Stimulated activated CD4-positive, alpha-beta T cell treated with anti-CD3 and anti-CD28 coated beads, Interleukin-12 subunit alpha, Interleukin-12 subunit beta, amount 100 ng/mL, for 48 hours (primary cell): ENCODE measurements at places on chromosomes 7 and 10.

- DNase-seq = no peak
Measured at GRCh38 chr10:63155388-63156020, 22.4 kb downstream of the NRBF2 start.

GRCh38 chr7:37336259-37336658 lies 112.4 kb downstream of the ELMO1 start:
- peak; percentile 44 for DNase-seq

- DNase-seq = no peak
Measured at GRCh38 chr10:86709396-86710185, 41.3 kb downstream of the LDB3 start.

DNA sequence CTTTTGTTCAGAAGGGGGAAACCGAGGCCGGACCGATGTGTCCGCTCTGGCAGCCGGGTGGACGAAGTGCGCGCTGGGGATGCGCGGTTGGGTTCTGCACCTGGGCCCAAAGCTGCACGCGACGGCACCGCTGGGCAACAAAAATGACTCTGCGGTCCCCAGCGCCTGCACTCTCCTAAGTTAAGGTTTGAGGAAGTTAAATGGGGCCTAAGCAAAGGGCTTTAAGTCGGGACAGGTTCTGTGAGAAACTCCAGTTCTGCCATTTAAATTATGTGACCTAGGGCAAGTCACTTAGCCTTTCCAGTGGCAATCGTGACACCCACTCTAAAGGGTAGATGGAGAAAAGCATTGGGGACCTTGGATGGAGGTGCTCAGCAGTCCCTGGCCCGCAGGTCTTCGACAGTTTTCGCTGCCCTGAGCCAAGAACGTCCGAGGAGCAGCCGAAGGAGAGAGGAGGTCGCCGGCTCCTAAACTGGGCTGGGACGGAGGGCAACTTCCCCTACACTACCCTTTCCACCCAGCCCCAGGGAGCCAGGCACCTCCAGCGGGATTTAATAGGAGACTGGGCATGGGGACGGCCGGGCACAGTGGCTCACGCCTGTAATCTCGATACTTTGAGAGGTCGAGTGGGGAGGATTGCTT lies 534 bp upstream of the ACBD5 start:
- no peak for DNase-seq

GRCh38 chr7:97307521-97308108 lies 190.1 kb downstream of the SDHAF3 start:
- no peak for DNase-seq

DNA sequence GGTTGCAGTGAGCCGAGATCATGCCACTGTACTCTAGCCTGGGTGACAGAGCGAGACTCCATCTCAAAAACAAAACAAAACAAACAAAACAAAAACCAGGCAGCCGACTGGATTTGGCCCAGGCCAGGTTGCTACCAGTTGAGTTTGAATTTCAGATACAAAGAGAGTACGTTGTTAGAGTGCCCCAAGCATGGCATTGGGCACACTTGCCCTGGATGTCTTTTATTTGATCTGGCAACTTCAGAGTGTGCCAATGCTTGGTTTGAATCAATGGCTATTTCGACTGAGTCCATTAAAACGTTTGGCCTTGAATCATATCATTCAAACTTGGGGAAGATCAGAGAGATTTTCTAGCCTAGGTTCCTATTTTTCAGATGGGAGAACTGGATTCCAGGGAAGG lies 213.4 kb upstream of the SHH start:
- DNase-seq = no peak

DNA sequence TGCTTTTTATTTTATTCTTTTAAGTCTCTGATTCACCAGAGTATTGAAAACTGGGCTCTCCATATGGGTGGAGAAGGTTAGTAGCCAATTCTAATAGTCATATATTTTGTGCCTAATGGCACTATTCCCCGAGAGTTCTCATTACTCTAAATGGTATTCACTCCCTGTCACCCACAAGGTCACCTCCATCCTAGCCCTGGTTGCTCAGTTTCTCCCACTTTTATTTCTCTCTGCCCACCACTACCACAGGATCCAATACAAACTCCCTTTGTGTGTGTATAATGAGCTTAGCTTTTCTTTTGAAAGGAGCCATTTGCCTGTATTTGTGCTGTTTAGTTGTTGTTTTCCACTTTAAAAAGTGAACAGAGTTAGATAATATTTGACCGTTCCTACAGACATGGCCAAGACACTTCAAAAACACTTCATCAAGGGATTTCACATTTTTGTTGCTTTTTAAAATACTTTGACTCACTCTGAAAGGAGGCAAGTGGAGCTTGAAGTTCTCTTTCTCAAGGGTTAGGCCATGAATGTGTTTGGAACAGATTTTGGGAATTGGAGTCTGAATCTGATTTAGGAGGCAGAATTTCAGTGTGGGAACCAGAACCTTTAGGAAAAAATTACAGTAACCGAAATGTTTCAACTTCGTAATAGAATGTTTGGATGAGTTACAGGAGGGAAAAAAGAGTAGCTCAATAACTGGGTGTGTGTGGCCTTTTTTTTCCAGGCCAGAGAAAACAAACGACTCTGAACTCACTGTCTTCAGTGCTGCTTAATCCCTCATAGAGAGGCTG lies 321.3 kb downstream of the BICC1 start:
- no peak for DNase-seq

- DNase-seq = no peak
Measured at GRCh38 chr10:20481054-20481453, 416.1 kb downstream of the NEBL start.

- no peak for DNase-seq
Measured at GRCh38 chr10:120181154-120181553, 275.9 kb upstream of the PLPP4 start.

GRCh38 chr10:978826-979421 lies 9.3 kb upstream of the GTPBP4 start:
- no peak for DNase-seq

DNA sequence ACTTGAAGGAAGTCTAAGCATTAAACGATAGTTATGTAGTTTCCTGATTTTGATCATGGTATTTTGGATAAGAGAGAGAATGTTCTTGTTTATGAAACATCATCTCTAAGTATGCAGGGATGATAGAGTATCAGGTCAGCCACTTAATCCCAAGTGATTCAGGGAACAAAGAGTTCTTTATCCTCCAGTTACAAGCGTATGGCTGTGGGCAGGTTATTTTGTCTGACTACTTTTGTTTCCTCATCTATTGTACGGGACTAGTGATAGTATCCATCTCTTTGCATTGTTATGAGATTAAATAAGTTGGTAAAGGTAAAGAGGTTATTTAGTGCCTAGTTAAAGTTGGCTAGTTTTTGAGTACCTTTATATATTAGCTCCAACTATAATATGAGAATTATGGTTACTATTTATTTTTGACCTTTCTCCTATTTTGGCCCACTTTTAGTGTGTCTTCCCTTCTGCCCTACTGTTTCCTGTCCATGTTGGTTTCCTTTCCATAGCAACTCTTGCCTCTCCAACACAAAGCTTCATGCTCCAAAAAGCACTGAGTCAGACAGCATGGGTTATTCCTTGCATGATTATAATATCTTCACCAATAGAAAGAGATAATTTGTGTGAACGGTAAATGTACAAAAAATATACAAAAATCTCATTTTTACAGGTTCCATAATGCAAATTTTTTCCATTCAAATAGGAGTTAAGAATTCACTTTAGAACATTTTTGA lies 65.4 kb downstream of the SP8 start:
- no peak for DNase-seq

DNA sequence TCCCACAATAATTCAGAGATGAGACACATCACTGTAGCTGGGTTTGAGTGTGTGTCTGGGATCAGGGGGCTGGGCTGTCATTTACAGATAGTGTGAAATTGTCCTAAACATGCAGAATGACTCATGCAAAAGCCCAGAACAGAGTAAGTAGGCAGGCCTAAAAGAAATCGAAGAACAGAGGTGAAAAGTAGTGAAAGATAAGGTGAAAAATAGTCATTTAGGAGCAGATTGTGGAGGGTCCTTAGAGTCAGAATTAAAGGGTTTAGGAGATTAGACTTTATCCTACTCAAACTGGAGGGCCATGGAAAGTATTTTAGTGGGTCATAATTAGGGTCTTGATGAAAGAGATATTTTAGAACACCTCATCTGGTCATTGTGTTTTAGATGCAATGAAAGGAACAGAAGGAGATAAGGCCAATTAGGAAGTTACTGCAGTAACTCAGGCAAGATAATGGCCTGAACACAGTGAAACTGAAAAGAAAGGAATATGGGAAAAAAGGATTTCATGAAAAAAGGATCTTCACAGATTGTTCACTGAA lies 58.3 kb upstream of the NEBL start:
- no peak for DNase-seq

GRCh38 chr7:3260401-3260715 lies 40.7 kb upstream of the SDK1 start:
- DNase-seq = no peak

- DNase-seq = no peak
Measured at GRCh38 chr10:120600871-120601649, 144.0 kb downstream of the PLPP4 start.

GRCh38 chr7:5172196-5172775 lies 17.7 kb upstream of the WIPI2 start:
- no peak for DNase-seq

DNA sequence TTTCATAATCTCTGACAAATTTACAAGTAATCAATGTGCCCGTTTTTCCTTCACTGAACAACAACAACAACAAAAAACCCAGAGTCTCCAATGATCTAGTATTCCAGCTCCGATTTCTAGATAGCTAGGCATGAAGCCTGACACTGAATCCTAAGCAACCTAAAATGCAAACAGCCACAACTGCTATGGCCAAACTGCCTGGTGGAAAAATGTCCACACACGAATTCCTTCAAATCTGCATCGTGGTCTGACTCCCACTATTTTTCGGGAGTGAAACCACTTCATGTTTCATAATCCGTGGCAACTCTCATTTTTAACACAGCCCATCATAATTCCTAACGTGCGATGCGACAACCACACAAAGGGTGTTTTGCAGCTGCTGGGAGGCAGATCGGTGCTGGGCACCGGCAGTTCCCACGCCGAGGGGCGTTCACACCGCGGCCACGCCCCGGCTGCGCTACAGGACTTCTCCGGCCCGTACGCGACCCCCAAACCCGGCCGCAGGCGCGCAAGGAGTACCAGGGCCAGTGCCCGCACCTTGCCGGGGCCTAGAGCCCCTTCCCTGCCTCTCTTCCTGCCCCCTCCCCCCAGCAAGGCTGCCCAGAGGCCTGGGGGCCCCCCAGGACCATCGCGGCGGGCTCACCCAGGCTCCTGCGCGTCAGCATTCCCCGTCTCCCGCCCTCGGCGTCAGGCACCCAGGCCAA lies 814 bp downstream of the RUFY2 start:
- DNase-seq = no peak

DNA sequence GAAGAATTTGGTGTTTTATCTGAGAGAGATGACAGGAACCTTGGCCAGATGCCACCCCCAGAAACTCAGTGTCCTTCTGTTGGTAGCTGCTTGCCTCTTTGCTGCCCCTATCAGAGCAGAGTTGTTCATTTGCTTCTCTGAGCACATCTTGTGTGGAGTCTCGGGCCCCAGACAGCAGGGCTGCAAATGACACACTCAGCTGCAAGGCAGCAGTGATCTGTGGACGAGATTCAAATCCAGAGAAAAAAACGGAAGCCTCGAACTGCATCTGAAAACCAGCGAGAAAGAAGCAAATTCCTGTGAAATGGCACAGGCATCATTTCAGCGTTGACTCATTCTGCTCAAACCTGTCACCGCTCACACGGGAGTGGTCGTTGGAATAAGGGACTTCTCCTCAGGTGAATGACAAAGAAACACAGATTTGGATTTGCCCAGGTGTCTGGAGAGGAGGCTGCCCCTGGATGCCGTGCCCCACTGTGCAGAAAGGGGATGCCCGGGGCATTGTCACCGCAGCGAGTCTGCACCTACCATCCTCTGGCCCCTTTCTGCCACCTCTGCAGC lies 144.7 kb downstream of the PFKFB3 start:
- peak; percentile 42 for DNase-seq

DNA sequence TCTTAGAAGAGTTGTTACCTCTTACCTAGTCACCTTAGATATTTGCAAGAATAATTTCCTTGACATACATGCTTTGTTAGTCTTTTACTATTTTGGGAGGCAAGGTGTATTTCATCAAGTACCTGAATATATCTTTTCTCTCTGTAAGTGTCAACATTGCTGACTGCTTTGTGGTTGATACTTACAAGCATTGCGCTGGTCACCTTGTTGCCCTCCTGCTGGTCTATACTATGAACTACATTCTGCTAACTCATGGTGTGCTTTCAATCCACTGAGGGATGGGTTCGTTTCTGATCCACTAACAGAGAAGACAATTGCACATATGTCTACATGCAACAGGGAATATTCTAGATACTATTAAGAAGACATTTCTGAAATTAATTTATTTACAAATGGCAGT lies 837.8 kb upstream of the COBL start:
- DNase-seq = no peak

- DNase-seq = no peak
Measured at GRCh38 chr7:74230446-74231231, 20.8 kb downstream of the LAT2 start.

DNA sequence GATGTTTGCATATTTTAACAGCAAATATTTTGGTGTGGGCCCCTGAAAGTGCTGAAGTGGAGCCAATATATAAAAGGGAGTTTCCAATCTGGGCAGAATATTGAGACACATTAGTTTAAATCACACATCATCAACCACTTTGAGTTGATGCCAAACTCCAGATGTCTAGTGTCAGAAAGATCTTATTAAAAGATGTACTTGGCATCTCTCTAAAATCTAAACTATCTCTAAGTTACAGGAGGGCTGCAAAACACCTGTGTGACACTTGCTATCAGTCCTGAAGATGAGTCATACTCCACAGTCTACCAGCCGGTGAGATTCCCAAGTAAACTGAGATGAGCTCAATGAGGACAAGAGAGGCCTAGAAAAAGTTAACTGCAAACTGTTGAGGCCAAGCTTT lies 11.4 kb downstream of the JAZF1 start:
- no peak for DNase-seq

DNA sequence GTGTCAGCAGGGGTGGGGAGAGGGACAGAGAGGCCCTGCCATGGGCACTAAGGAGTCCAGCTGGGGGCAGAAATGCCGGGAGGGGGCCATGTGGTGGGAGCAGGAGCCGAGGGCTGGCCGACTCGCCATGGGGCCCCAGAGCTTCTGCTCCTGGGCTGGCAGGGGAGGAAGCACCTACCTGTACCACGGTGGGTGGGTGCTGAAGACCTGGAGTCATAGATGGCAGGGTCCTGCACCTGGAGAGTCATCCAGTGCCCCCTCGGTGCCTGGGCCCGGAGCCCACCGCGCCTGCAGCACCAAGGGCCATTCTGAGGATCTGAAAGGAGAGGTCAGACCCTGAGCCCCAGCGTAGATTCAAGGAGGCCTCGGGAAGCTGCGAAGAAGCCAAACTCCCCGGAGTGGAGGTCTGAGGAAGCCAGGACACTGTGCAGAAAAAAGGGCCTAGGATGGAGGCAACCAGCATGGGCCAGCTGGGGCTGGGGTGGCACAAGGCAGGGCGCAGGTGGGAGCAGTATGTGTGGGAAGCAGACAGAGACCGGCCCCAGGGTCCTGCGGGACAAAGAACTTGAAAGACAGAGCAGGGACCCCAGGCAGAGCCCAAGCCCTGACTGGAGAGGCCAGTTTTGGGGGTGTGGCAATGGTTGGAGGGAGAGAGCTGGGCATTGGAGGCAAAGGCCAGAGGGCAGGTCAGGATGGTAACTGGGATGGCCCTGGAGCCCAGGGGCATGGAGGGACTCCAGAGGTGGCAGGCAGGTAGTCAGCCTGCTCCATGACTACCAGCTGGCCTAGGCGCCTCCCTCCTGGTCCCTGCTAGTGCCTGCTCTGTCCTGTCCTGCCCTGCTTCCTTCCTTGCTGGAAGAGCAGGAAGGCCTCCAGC lies 26.7 kb upstream of the SMARCD3 start:
- no peak for DNase-seq
